Aorta (tissue), 5 donors: ENCODE measurements at places on chromosomes 2 and 18. TPM values are rescaled to one million over a fixed set of nuclear protein-coding genes. Genes with fewer than 3 reads are reported as not detected.

DNA sequence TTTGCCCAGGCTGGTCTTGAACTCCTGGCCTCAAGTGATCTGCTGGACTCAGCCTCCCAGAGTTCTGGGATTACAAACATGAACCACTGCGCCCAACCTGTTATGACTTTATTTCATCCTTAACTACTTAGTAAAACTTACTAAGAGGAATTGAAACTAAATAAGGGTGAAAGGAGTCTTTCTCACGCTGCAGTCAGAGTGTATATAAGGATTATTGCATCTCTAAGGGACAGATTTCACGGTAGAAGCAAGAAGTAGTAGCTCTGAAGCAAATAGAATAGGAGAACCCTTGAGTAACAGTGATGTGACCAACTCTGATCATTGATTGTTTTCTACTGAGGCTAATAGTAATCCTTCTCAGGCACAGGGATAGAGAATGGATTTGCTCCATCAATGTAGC lies 960.1 kb downstream of the CPS1 start:
- DNase-seq: no peak

DNA sequence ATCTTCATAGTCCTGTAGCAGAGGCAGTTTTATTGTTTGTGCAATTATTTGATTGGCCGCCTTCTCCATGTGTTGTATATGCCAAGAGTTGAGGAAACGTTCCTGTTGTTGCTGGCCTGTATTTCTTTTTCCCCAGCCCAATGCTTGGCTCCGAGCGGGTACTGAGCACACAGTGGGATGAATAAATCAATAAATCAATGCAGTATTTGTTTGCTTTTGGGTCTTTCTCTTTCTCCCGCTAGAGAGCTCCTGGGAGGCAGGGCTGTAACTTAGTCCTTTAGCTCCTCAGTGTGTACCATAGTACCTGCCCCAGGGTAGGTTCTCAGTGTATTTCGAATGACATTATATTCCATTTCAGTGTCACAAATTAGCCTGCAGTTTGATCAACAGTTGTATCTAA lies 71.8 kb downstream of the ICOS start:
- DNase-seq: no peak

- no peak for DNase-seq
Observed at GRCh38 chr2:101362316-101362715, 25.0 kb downstream of the CREG2 start.

- no peak for DNase-seq
Observed at GRCh38 chr2:105262651-105263091, 21.1 kb downstream of the GPR45 start.

HDAC4 gene
- total RNA-seq: 50.7 TPM
